Activated naive CD4-positive, alpha-beta T cell treated with anti-CD3 and anti-CD28 coated beads for 36 hours (primary cell): ENCODE measurements at places on chromosomes 12 and 14. TPM values are rescaled to one million over a fixed set of nuclear protein-coding genes. Genes with fewer than 3 reads are reported as not detected.

Gene TSPAN19
- not detected for total RNA-seq

Gene CCDC77
- total RNA-seq, result 14.9 TPM

Gene HHIPL1
- total RNA-seq, result 0.31 TPM

Gene BDKRB2
- total RNA-seq, result 0.10 TPM

Gene TCL1B
- not detected for total RNA-seq

Gene LBHD2
- total RNA-seq, result not detected

Gene RABGGTA
- total RNA-seq, result 74.9 TPM

Gene GPR137C
- not detected for total RNA-seq

Gene HOXC4
- not detected for total RNA-seq

Gene NUAK1
- not detected for total RNA-seq

Gene MYF6
- total RNA-seq, result not detected

Gene GPRC5A
- 0.64 TPM for total RNA-seq

DNA sequence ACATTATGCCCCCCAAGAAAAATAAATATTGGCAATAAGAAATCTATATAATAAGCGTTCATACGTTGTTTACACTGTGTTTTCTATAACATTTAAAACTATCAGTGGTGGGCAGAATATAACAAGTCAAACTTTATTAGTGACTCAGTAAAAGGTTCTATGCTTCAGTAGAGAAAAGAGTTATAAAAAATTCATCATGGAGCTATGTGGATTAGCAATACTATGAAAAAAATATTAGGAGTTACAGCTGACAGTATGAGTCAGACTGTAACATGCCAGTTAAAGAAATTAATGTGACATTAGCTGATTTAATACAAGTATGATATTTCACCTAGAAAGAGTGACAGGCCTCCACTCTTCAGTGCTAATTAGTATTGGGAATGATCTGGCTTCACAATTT is 125.1 kb upstream of the GARIN6 start:
- DNase-seq, result no peak

GRCh38 chr12:42162965-42163364 is 18.3 kb upstream of the GXYLT1 start:
- no peak for DNase-seq

GRCh38 chr14:104284636-104285507 is 146.5 kb downstream of the KIF26A start:
- no peak for DNase-seq

GRCh38 chr14:63991833-63992232 is 139.0 kb downstream of the SYNE2 start:
- no peak for DNase-seq

DNA sequence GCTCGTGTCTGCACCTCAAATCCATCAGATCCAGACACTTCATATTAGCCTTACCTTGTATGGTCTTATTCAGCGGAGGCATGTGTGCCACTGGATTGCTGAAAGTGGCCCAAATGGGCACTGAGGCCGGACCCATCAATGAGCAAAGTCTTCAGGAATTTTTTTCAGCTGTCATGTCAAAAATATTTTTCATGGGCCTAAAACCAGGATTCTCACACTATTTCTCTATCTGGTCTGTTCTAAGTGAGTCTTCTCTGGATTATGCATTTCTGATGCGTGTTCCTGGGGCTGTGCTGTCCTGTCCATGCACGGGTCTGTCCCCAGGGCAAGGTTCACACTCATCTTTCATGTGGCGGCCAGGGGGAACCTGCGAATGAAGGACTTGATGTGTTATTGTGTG is 94.6 kb downstream of the KCNA5 start:
- DNase-seq, result no peak

DNA sequence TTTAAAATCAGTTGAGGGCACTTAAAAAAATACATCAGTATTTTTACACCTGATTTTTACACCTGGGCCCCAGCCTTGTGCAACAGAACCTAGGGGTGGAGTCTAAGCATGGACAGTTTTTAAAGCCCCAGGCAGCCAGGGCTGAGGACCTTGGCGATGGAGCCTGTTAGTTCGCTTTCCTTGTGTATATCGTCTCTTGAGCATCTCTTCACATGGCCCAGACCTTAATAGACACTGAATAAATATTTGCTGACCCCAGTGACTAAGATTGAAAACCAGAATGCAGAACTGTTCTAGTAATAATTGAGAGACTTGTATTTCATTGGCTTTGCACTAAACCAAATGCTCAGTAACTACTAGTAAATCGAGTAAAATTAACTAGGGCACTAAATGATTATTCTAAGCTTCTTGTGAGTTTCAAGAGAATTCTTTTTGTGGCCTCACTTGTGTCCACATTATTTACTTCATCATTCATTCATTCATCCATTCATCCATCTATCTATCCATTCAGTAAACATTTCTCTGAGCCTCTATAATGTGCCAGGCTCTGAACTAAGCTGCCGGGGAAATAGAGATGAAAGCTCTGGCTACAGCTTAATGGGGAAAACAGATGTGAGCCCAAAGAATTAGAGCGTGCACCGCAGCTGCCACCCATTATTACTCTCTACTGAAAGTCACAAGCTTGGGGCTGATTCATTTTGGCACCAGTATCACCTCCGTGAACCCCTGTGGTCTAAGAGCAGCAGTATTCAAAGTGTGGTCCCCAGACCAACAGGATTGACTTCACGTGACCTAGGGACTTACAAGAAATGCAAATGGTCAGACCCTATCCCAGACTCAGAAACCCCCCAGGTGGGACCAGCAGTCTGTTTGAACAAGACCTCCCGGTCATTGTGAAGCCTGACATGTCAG is 30.7 kb upstream of the BCL7A start:
- peak; percentile 60 for DNase-seq

DNA sequence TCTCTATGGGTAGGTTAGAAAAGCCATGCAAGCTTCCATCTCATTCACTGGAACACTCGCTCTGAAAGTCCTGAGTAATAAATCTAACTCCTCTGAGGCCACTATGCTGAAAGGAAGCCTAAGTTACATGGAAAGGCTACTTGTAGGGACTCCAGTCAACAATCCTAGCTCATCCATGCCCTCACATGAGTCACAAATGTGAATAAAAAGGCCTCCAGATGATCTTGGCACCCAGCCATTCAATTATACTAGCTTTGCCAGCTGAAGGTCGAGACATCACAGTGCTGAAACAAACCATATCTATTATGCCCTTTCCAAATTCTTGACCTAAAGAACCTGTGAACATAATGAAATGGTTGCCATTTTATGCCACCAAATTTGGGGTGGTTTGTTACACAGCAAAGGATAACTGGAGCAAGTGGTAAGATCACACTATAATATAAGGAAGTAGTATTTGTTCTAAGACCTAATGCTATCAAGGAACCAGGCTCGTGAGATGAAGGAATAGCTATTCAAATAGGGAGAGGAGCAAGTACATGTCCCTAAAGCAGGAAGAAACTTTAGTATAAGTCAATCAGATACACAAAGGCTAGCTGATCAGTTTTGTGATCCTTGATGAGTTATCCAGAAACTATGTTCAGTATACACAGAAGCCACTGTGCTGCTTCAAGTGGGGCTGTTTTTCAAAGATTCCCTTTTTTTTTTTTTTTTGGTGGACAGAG is 142.1 kb downstream of the MED13L start:
- no peak for DNase-seq

DNA sequence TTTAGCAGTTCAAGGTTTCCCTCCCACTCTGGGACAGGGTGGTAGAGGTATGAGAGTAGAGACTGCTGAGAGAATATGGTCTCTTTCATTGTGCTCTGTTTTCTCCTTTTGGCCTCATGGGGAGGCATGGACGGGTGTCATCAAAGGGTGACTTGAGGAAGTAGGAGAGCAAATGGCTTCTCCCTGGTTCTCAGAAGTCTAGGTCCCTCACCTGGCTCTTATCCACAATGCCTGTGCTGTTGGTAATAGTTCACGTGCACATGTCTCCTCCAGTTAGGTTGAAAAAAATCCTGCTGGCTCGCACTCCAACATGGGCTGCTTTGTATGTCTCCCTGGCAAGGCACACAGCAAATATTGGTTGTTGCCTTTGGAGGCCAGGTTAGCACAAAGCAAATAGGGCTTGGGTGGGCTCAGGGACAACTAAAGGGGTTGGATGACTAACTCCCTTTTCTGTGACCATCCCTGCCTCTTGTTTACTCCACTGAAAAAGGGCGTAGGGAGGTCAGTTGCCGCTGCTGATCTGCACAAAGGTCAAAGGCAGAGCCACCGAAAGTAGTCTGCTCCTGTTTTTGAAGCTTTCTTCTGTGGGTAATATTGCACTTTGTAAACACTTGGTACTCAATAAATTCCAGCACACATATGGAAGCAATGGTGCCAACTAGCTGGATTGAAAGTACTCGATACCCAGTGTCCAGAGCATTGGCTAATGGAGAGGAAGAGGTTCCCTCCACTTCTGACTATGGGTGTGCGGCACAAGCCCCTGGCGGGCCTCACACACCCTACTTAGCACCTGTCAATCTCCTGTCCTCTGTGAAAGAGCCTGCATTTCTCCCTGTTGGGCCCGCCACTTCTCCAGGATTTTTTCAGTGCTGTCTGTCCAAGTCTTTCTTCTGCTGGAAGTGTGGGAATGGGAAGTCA is 121.8 kb downstream of the SLC38A6 start:
- DNase-seq, result peak; percentile 21

DNA sequence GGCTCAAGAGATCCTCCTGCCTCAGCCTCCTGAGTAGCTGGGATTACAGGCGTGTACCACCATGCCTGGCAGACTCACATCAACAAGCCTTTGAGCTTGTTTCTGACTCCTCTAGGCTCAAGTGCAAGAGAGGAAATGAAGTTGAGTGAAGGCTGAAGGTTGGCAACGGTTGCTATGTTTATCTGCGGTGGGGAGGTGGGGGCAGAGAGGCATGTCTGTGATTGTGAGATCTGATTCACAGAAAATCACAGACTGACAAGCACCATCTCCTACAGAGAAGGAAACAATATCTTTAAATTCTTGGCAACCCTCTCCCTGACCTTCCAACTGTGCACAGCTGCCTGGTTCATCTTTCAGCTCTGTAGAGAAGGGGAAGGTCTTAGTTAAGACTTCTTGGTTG is 22.1 kb upstream of the NINJ2 start:
- DNase-seq, result peak; percentile 94

- no peak for DNase-seq
Measured at GRCh38 chr14:86501611-86502010, 971.7 kb downstream of the FLRT2 start.

- no peak for DNase-seq
Measured at GRCh38 chr14:49641697-49642129, 6.7 kb upstream of the DNAAF2 start.

GRCh38 chr12:114381177-114381576 is 24.8 kb downstream of the TBX5 start:
- DNase-seq, result no peak

DNA sequence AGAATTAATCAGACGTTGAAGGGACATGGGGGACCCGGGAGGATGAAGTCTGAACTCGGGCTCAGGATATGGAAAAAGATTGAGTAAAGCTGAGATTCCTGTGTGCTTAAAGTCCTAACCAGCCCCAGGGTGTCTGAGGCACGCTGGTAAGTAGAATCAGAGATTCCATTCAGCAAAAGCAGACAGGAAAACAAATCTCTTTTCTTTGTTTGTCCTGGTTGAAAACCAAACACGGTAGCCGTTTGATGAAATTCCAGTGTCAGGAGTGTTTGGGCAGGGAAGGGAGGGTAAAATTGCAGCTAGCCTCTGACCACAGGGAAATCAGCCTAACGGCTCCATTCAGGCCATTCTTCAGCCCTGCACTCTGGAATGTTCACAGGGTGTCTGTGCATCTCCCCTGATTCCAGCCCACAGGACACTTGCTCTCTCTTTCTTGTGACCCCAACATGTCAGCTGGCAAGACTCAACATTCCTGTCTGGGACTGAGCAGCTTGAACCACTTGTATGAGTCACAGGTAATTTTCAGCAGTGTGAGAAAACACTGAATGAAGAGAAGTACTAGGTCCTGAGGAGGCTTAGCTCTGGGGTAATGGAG is 31.0 kb downstream of the NINJ2 start:
- DNase-seq, result no peak

GRCh38 chr14:102541771-102542170 is 32.2 kb upstream of the ANKRD9 start:
- DNase-seq, result no peak

GRCh38 chr12:127503246-127503645 is 763.7 kb upstream of the TMEM132C start:
- no peak for DNase-seq

- DNase-seq, result no peak
Measured at GRCh38 chr14:97298736-97299135, 501.6 kb downstream of the VRK1 start.

DNA sequence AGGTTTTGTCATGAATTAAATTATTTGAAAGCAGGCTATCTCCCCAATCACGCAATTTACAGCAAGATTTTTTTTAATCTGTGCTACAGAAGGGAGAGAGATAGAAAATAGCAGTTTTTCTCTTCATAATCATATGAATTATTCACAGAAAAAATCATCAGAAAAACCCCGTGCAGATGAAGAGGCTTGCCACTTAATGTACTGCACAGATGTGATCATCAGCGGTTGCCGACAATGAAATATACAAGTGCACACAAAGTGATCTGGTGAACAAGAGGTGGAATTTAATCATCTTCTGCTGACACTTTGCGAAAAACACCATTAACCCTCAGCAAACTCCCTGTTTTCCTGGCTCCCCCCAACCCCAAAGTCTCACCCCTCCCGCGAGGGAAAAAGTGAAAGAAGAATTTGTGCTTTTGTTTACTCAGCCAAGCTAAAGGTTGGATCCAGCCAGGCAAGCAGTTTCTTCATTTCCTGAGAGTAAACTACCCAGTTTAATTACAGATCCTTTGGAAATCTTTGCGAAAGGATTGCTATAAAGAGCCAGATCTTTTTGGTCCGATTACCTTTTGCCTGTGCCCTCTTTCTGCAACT is 3.1 kb upstream of the LMO3 start:
- DNase-seq, result no peak

DNA sequence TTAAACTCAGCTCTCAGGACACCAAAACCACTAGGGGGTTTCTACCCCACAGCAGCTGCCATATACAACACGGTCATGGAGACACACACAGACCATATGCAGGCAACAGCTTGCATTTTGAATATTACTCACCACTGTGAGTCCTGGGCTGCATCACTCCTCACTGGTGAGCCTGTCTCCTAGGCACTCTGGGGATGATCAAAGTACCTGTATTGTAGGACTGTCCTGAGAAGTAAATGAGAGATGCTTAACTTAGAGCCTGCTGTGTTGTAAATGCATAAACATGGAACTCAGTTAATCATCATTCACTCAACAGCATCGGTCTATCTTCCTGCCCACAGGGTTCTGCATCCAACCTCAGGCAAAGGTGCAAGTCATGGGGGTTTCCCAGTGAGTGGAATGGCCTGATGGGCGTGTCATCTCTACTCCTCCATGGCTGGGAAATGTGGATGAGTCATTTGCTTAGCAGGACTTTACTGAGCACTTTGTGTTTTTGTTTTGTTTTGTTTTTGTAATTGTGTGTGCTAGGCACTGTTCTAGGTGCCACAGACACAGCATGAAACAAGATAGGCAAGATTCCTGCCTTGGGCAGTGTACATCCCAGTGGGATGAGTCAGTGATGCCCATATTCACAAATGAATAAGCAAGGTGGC is 1141.2 kb upstream of the TMEM132C start:
- DNase-seq, result peak; percentile 75

- DNase-seq, result no peak
Measured at GRCh38 chr12:112676507-112676906, 115.0 kb upstream of the RPH3A start.

GRCh38 chr14:24377126-24377525 is 9.1 kb downstream of the NFATC4 start:
- DNase-seq, result no peak

GRCh38 chr12:1591034-1591433 is 3.3 kb downstream of the FBXL14 start:
- DNase-seq, result peak; percentile 62
